K562 (cell line): ENCODE measurements at places on chromosomes 11 and 22.

GRCh38 chr11:117519170-117519569 lies 191.5 kb downstream of the CEP164 start:
- no peak for DNase-seq

- no peak for DNase-seq
These were observed 19.0 kb downstream of the CD5 start for GRCh38 chr11:61121192-61121831.

GRCh38 chr11:82980947-82981346 lies 79.4 kb downstream of the DDIAS start:
- DNase-seq, result no peak

GRCh38 chr11:61731952-61732675 lies 20.3 kb upstream of the MYRF start:
- DNase-seq, result no peak

DNA sequence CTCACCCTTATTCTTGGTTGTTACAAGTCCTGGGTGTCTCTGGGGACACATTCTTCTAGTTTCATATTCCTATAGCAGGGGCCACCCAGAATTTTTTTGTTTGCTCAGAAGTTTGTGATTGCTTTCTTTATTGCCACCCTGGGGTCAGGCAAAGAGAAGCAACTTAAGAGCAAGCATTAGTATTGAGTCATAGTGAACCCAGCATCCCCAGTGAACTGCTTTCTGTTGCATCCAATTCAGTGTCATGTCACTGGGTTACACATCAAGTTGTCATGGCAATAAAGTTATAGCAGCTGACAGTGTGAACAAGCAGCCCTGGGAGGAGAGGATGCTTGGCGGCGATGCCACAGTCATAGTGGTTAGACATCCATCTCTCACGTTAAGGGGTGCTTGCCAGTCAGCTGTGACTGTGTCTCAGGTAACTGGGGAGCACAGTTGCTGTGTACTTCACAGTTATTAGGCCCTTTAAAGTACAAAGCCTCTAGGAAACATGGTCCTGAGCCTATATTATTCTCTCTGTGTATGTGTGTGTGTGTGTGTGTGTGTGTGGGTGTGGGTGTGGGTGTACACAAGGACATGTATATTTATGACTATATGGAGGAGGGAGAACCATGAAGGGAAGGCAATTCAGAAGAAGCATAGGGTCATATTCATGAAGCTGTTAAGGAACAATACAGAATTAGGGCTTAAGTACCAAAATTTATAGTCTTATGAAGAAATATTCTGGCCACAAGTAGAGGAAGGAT lies 52.5 kb downstream of the TRIM44 start:
- DNase-seq, result no peak

- no peak for DNase-seq
These were observed 291.8 kb upstream of the DDI1 start for GRCh38 chr11:103744496-103745153.

DNA sequence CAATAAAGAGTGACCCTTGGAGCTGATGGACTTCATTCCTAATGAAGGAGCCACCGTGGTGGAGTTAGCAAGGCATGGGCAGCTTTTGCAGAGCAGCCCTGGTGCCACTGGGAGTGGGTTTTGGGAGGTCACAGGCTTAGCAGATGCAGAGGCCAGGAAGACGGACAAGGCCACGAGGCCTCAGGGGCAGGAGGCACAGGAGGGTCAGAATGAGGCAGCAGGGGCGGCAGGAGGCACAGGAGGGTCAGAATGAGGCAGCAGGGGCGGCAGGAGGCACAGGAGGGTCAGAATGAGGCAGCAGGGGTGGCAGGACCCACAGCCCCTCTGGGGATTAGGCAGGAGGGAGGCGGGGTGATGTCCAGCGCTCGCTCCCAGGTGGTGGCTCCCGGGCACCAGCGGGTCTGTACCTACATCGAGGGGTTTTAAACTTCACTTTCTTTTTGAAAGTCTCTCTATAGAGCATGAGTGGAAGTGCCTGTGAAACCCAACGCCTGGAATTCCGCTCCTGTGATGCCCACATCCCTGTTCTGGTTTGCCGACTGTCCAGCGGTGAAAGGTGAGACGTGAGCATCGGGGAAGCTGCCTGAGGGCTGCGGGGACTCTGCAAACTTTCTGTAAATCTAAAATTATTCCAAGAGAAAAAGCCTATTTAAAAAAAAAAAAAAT lies 521.6 kb downstream of the BRD1 start:
- no peak for DNase-seq

DNA sequence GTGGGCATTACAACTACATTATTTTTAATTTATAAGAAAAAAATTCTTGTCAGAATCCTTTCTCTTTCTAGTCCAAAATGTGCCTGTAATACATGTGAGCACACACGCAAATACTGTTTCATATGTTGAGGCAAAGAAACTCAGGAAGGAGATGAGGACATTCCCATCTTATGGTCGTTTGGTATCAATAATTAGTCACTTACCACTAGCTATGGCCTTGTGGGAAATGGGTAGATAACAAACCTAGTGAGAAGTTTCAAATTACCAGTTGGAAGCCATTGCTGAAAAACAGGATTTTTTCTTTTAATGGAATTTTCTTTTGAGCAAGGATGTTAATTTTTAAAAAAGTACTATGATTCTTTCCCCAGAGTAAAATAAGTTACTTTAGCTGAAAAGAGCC lies 25.7 kb downstream of the AMOTL1 start:
- no peak for DNase-seq

GRCh38 chr11:118604566-118604965 lies 2.8 kb upstream of the PHLDB1 start:
- peak; percentile 40 for DNase-seq

GRCh38 chr11:17852246-17852645 lies 117.7 kb downstream of the KCNC1 start:
- DNase-seq, result no peak

GRCh38 chr22:35411102-35411501 lies 11.2 kb downstream of the MCM5 start:
- no peak for DNase-seq

GRCh38 chr11:67118181-67118766 lies 789 bp upstream of the KDM2A start:
- peak; percentile 20 for DNase-seq

DNA sequence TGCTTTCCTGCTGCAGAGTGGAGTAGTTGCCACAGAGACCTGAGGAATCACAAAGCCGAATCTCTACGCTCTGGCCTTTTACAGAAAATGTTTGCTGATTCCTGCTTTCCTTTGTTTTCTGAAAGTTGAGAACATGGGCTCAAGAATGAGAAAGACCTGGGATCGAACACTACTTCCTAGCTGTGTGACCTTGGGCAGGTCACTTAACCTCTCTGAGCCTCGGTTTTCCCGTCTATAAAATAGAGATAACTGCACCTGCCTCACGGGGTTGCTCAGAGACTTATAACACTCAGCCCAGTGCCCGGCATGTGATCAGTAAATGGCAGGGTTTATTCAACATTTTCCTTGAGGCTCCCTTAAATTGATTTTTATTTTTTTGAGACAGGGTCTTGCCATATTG lies 70.9 kb upstream of the ALX4 start:
- no peak for DNase-seq

GRCh38 chr11:29773656-29774264 lies 243.1 kb downstream of the KCNA4 start:
- no peak for DNase-seq

DNA sequence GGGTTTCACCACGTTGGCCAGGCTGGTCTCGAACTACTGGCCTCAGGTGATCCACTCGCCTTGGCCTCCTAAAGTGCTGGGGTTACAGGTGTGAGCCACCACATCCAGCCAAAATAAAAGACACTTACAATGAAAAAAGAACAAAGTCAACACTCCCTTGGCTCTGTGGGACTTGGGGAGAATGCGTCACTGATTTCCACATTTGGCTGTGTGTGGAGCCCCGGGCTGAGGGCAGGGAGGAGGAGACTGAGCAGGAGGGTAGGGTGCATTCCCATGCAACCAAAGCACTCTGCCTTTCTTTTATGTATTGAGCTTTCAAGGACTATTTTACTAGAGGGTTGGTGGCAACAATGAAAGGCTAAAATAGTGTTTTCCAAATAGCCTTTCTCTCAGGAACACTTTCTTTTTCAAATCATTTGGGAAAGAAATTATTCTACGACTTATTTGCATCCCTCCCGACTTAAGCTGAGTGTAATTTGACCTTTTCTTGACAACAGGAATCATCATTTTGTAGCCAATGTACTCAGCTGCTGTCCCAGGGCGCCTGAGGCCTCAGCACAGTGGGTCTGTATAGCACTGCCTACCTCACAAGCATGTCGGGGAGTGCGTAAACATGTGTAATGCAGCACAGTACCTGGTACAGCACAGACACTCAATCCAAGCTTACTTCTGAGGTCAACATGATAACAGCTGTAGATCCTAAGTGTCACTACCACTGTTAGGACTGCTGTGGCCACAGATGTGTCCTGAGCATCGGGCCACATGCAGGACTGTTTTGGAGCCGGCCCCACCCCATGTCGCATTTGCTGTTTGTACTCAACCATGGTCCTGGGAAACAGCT lies 10.1 kb upstream of the SERPIND1 start:
- DNase-seq, result no peak
